Activated CD4-positive, alpha-beta T cell treated with anti-CD3 and anti-CD28 coated beads for 36 hours (primary cell): ENCODE measurements at places on chromosomes 11 and 22.

GRCh38 chr11:132402071-132402684 is 1031.8 kb downstream of the NTM start:
- no peak overlapping the region for H3K27ac ChIP-seq
- H3K4me3 ChIP-seq = no peak overlapping the region
- no peaks in the 10 kb centered on the region for H3K36me3 ChIP-seq
- peaks cover 7% of the 10 kb centered on the region for H3K27me3 ChIP-seq

- no peak overlapping the region for H3K27ac ChIP-seq
- H3K36me3 ChIP-seq = no peaks in the 10 kb centered on the region
- no peak for DNase-seq
- no peaks in the 10 kb centered on the region for H3K4me1 ChIP-seq
- peaks cover 14% of the 10 kb centered on the region for H3K27me3 ChIP-seq
These were observed 106.5 kb upstream of the GRAMD1B start for GRCh38 chr11:123323568-123323967.

DNA sequence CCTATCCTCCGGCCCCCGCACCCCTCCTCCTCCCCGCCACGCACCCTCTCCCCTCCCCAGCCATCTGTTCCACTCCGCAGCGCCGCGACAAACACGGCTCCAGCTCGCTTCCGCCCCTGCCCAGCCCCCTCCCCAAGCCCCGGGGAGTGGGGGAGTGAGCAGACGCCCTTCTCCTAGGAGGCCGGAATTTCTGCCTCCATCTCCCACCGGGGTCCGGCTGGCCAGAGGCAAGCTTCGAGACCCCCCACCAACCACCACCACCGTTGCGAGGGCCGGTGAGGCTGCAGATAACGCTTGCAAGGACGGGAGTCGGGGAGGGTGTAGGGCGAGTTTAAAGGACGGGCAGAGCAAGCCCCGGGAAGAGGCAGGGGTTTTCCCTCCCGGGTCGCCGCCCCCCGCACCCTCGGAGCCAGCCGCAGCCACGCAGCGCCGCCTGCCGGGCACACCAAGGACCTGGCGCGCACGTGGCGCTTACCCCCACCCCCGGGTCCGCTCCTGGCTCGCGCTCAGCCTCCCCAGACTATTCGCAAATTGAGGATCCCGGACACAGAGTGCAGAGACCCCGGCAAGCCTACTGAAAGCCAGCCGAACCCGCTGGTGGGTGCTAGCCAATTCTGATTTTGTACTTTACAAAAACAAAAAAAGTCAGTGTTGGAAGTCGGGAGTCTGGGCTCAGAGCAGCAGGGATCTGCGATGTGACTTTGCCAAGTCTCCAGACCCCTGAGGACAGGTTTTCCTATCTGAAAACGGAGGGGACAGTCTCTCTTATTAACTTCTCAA is 22.6 kb downstream of the RTN4RL2 start:
- peaks cover 9% of the 10 kb centered on the region for H3K27me3 ChIP-seq
- peak; percentile 86 for DNase-seq
- H3K4me1 ChIP-seq = peaks cover 8% of the 10 kb centered on the region

GRCh38 chr11:36254713-36255112 is 34.5 kb downstream of the COMMD9 start:
- peaks cover 22% of the 10 kb centered on the region for H3K27me3 ChIP-seq
- H3K36me3 ChIP-seq = no peaks in the 10 kb centered on the region
- no peaks in the 10 kb centered on the region for H3K4me1 ChIP-seq
- no peak overlapping the region for H3K4me3 ChIP-seq
- DNase-seq = no peak
- H3K27ac ChIP-seq = no peak overlapping the region

DNA sequence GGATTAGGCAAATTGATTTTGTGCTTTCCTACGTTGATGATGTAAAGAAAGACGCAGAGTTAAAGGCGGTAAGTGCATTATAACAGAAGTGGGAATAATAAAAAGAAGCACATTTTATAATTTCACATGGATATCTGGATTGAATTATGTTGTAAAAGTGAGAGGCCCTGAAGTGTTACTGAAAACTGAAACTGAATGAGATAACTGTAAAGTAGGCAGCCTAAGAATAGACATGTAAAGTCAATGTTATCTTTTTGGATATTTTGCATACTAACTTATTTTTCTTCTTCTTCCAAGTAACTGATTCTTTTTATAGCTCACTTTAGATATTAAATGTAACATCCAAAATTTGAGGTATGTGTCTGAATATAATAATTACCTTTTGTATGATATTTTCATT is 28.3 kb downstream of the ANO5 start:
- DNase-seq = no peak
- no peaks in the 10 kb centered on the region for H3K4me1 ChIP-seq
- H3K36me3 ChIP-seq = no peaks in the 10 kb centered on the region
- no peak overlapping the region for H3K4me3 ChIP-seq

DNA sequence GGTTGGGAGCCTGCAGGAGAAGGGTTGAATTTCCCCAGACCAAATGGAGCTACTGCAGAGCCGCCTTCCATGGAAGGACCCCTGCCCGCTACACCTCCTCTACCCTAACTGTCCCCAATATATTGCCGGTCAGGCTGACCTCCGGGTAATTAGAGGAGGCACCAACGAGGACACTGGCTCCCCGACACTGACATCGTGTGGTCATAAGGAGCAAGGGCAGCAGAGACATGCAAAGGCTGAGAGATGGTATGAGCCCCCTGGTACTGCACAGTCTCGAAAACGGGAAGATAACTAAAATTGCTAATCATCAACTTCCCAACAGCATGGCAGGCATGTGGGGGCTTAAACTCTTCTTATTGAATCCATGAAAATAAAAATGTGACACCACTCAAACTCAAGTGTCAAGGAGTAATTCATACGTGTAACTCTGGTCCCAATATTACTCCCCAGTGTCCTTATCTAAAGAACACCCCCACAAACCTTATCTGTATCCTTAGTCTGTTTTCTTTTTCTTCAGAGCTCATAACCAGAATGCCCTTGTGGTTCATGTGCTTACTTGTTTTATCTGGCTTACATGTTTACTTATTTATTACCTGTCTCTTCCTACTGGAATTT is 4.4 kb downstream of the CAVIN3 start:
- peak; percentile 59 for DNase-seq
- H3K36me3 ChIP-seq = no peaks in the 10 kb centered on the region
- H3K27me3 ChIP-seq = peaks cover 42% of the 10 kb centered on the region
- H3K4me1 ChIP-seq = peaks cover 12% of the 10 kb centered on the region

- no peaks in the 10 kb centered on the region for H3K4me1 ChIP-seq
- H3K4me3 ChIP-seq = no peak overlapping the region
- DNase-seq = no peak
- peaks cover 4% of the 10 kb centered on the region for H3K27me3 ChIP-seq
- H3K36me3 ChIP-seq = no peaks in the 10 kb centered on the region
These were observed 43.4 kb downstream of the OTOG start for GRCh38 chr11:17590463-17590862.

- peak overlapping the region; percentile 65 for H3K4me3 ChIP-seq
- H3K36me3 ChIP-seq = no peaks in the 10 kb centered on the region
- DNase-seq = no peak
- H3K4me1 ChIP-seq = peaks cover 15% of the 10 kb centered on the region
- H3K27me3 ChIP-seq = peaks cover 27% of the 10 kb centered on the region
These were observed 2.4 kb downstream of the TSKU start for GRCh38 chr11:76785513-76785912.

DNA sequence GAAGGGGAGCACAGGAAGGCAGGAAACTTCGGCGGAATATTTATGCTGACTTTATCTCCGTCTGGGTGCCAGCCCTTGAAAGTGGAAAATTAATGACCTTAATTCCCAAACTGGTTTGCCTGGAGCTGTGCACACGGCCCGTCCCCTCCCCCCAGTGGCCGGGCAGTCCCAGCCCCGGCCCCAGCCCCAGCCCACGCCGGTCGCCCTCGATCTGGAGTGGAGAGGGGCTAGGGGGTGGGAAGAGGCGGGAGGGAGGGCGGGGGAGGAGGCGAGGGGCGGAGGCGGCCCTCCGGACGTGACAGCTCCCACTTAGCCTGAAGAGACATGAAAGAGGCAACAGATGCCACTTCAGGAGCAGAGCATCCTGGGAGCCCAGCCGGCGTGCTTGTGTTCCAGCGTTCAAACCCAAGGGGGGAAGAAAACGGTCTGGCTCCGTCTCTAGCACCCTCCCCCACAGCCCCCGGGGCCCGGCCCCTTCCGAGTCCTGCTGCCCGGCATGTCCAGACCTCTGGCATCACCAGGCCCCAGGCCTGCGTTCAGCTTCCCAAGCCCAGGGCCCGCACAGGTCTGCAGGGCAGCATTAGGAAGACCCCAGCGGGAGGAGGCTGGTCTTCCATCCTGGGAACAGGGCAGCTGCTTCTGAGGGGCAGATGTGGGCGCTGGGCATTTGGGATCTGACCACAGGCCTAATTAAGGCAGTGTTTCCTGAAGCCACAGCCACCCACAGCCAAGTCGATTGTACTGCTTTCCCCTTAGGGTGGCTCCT is 20.0 kb upstream of the LMO1 start:
- no peak overlapping the region for H3K4me3 ChIP-seq
- H3K27ac ChIP-seq = no peak overlapping the region
- H3K27me3 ChIP-seq = peaks cover 8% of the 10 kb centered on the region
- H3K4me1 ChIP-seq = no peaks in the 10 kb centered on the region
- no peaks in the 10 kb centered on the region for H3K36me3 ChIP-seq

DNA sequence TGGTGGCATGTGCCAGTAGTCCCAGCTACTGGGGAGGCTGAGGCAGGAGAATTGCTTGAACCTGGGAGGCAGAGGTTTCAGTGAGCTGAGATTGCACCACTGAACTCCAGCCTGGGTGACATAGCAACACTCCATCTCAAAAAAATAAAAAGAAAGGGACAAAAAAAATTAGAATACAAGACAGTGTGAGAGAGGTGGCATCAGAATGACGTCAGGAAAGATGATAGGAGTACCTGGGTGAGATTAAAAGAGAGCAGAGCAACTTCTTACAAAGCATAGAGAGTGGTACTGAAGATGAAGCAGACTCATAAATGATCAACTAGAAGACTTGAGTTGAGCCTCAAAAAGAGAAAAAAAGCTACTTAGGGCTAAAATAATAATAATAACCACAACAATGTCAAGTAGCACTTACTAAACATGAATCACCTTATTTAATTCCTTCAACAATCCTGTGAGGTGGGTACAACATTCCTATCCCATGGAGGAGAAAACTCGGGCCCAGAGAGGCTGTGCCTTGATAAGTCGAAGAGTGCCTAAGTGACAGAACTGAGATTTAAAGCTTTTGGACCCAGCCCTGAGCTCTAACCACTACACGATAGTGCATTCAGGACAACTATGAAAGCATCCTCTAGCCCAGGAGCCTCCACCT is 5.2 kb upstream of the SLN start:
- H3K36me3 ChIP-seq = no peaks in the 10 kb centered on the region
- DNase-seq = no peak
- no peak overlapping the region for H3K27ac ChIP-seq
- H3K4me3 ChIP-seq = no peak overlapping the region
- H3K27me3 ChIP-seq = peaks cover 30% of the 10 kb centered on the region

DNA sequence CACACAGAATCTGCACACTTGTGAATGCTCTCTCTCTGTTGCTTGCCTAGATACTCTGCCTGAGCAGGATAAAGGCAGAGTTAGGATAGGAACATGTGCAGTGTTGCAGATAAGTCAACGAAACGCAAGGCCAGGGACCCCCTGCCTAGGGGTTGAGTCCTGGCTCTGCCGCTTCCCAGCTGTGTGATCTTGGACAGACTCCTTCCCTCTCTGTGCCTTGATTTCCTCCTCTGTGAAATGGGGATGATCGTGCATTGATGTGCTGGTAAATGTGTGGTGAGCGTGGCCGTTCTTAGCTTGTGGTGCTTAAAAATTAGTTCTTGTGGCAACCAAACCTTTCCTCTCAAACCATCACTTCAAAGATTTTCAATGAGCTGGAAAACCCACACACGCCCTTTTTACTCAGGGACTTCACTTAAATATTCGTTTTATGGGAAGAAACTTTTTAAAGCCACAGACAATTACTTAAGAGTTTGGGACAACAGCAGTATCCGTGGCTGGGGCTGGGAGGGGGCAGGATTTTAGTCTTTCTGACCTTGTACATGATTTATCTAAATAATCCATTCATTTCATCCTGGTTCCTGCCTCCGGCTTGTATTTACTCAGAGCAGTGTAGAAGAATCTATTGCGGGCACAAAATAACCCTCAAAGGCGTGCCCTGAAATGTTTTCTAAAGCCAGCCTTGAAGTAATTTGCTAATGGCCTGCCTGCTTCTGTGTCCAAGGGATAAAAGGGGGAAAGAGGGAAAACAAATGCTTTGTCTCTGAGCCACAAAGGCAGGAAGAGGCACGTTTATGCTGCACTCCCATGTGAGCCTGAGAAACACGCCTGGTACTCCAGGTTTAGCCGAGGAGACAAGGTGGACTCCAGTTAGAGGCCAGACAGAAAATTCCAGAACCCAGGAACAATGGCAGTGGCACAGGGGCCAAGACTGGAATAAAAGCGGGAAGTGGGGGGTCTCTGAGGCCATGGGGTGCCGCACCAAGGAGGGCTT is 85.0 kb upstream of the CRYBB3 start:
- no peaks in the 10 kb centered on the region for H3K36me3 ChIP-seq
- no peak overlapping the region for H3K27ac ChIP-seq
- DNase-seq = no peak
- H3K4me1 ChIP-seq = peaks cover 18% of the 10 kb centered on the region
- H3K4me3 ChIP-seq = no peak overlapping the region

- H3K27ac ChIP-seq = no peak overlapping the region
- DNase-seq = no peak
- no peaks in the 10 kb centered on the region for H3K27me3 ChIP-seq
- H3K36me3 ChIP-seq = peaks cover 3% of the 10 kb centered on the region
- H3K4me3 ChIP-seq = no peak overlapping the region
These were observed 88.4 kb upstream of the BID start for GRCh38 chr22:17862646-17863181.

- peak overlapping the region; percentile 72 for H3K4me3 ChIP-seq
- DNase-seq = no peak
- H3K27ac ChIP-seq = no peak overlapping the region
- no peaks in the 10 kb centered on the region for H3K36me3 ChIP-seq
- peaks cover 12% of the 10 kb centered on the region for H3K4me1 ChIP-seq
These were observed 17.2 kb downstream of the CREB3L1 start for GRCh38 chr11:46294365-46295309.

- H3K27me3 ChIP-seq = no peaks in the 10 kb centered on the region
- H3K4me3 ChIP-seq = no peak overlapping the region
- peaks cover 52% of the 10 kb centered on the region for H3K36me3 ChIP-seq
- peak overlapping the region; percentile 35 for H3K27ac ChIP-seq
- DNase-seq = peak; percentile 14
These were observed 37.6 kb downstream of the ATXN10 start for GRCh38 chr22:45709060-45709739.

DNA sequence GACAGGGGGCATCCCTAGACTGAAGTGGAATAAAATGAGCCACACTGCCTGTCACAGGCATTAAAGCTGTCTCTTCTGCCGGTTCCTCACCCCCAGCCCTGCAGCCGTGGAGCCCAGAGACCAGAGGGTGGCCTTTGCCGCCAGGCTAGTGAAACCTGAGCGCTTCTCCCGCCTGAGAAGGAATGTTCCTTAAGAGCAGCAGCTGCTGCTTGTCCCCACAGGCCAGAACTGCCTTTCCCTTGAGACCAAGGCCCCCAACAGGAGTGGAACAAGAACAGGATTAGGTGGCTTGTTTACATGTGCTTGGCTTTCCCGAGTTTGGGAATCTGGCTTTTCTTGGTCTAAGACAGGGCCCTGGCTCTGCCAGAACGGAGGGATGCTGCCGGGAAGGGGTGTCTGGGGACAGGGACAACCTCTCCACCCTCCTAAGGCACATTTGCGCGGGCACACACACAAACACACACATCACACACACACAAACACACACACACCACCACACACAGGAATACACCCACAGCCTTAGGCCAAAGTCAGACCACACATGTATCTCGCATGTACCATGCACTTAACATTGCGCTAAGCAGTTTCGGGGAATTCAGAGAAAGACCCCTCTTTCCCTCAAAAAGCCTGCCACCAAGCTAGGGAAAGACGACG is 91.8 kb downstream of the FEZ1 start:
- H3K27ac ChIP-seq = no peak overlapping the region
- H3K4me1 ChIP-seq = peaks cover 2% of the 10 kb centered on the region
- no peaks in the 10 kb centered on the region for H3K36me3 ChIP-seq
- no peak for DNase-seq
